ENCODE measurements at places on chromosomes 4 and X.
A peak's percentile ranks its signal among the peaks of the same experiment; 100 is the strongest.

GRCh38 chrX:40872351-40872750 lies 137.0 kb upstream of the MED14 start:
- DNase-seq: no peak

GRCh38 chr4:93299118-93299517 lies 529.4 kb upstream of the ATOH1 start:
- no peak for DNase-seq

GRCh38 chr4:82043081-82043808 lies 330.5 kb downstream of the HNRNPD start:
- no peak for DNase-seq

- DNase-seq: no peak
Observed at GRCh38 chr4:25310066-25310802, 2.3 kb upstream of the ZCCHC4 start.

DNA sequence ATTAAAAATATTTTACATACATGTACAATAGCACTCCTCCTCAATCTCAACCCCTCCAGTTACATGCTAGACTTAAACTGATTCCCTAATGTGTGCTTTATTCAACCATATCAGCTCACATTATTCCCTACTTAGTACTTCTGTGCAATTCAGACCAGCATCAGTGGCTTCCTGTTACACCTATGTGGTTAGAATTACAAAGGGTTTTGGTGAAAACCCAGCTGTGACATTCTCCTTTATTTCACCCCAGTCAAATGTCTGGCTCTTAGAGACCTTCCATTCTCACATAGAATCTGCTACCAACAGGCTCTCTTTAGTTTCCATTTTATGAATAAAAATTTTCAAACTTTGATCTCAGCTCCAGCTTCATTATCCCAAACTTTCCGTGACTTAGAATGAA lies 85.2 kb upstream of the SLC7A11 start:
- DNase-seq: no peak

- no peak for DNase-seq
Observed at GRCh38 chr4:159055833-159056232, 47.0 kb upstream of the RAPGEF2 start.

- DNase-seq: no peak
Observed at GRCh38 chr4:11831739-11832138, 403.0 kb upstream of the HS3ST1 start.

DNA sequence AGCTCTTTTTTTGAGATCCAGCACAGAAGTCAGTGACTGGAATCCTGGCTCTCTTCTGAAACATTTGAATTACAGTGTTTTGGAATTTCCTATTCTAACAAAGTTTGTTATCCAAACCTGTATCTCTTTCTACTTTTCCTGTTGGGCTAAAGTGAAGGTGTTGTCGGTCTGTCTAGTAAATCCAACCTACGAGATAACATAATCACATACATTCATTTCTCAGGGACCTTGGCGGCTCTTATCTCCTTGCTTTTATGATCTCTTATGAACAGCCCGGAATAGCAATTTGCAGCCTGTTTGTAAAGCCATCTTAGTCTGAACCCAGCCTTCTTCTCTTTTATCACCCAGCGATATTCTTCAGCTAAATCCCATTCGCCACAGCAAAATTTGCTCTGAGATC lies 14.5 kb downstream of the PPARGC1A start:
- no peak for DNase-seq

DNA sequence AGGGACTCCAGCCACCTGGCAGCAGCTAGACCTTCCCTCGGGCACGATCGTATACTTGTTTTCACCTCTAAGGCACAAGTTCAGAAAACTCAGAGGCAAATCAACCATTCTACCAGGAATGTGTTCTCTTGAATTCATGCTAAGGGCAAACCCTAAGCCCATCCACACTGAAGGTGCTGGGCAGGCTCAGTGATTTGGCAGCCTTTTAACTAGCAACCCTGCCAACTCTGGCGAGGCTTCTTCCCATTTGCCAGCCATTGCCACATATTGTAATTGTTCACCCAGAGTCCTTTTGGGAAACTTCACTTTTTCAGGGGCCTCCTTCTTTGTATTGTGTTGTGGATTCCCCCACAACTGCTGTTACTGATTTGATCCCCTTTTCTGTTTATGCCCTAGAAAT lies 298.6 kb upstream of the LDB2 start:
- no peak for DNase-seq

GRCh38 chrX:134803551-134804183 lies 145.4 kb upstream of the PLAC1 start:
- DNase-seq: no peak

- DNase-seq: no peak
Observed at GRCh38 chr4:52037689-52038102, 403 bp downstream of the SGCB start.

GRCh38 chr4:174119051-174119450 lies 164.4 kb downstream of the FBXO8 start:
- DNase-seq: peak; percentile 28

DNA sequence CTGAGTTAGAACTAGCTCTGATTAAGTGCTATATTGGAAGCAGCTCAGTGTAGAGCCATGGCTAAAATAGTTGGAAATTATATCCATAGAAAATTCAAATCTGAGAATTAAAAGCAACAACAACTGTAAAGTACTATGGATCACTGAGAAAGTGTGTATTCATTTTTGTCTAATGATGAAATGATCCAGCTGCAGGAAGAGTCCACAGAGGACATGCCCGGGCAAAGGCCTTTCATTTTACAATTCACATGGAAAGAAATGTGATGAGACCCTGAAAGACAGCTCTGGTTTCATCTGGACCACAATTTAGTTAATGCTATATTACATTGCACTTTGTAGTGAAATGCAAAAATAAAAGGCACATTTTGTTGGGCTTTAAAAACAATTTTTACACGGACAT lies 196.8 kb upstream of the FAT1 start:
- no peak for DNase-seq

- no peak for DNase-seq
Observed at GRCh38 chr4:3304831-3305609, 12.2 kb downstream of the RGS12 start.

DNA sequence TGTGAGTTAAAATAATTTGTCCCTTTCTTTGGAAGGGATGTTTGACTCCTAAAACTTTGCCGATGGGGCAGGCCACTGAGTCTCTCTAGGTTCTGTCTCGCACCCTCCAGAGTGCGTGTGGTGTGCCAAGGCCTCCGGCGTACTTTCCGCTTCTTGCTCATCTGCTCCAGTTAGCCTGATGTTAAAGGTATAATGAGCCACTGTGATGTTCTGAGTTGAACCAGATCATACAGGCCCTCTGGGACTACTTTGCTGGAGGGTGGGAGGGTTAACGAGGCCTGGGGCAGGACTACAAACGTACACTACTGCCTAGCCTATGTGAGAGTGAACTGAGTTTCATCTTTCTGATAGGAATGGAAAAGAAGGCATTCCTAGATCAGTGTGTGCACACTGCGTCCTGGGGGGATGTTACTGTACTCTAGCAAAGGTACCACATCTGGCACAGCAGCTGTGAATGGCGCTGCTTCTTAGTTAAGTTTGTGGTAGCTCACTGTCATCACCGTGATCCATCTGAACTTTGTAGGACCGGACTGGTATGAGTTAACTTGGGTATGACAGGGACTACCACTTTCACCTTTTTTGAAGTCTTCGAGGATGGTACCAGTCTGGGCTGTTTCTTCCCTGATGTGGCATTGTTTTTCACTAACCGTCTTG lies 60.2 kb downstream of the RGS12 start:
- DNase-seq: no peak

- no peak for DNase-seq
Observed at GRCh38 chr4:155094201-155094820, 114.1 kb upstream of the NPY2R start.

GRCh38 chr4:6278801-6279197 lies 9.1 kb downstream of the WFS1 start:
- DNase-seq: no peak

- DNase-seq: no peak
Observed at GRCh38 chr4:41696131-41696530, 52.4 kb downstream of the PHOX2B start.

GRCh38 chrX:112738347-112739033 lies 58.8 kb upstream of the LHFPL1 start:
- DNase-seq: no peak

- peak; percentile 75 for DNase-seq
Observed at GRCh38 chr4:65670331-65671031, at the start of gene EPHA5. EPHA5 (minus strand) TSS chr4:65670489; CDS start chr4:65669742, 747 bp downstream.

DNA sequence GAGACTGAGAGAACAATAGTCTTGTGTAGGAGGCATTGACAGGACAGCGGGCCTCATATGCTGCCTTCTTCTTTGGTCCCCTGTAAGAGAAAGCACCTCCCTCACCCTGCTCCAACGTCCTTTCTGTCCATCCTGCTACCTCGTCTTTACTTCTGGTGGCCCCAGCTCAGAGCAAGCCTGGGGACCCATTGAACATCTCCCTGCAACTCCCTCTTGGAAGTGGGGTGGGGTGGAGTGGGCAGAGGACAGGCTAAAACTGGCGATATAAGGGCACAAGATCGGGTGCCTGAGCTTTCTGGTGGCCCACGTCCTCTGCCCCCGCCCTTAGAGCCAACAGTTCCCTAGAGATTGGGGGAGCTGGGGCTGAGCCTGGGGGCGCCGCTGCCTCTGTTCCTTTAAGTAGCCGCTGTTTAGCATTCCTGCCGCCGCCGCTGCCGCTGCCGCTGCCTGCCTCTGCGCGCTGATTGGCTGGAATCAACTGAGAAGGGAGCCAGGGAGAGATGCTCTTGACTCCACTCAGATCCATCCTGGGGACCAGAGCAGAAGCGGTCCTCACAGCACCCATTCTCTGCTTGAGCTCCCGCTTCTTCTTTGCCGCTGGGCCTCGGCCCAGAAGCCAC lies at the start of gene DLG3:
Gene DLG3 (plus strand): TSS at position 510 of the 620 bp plus-strand sequence. CDS start 367 bp downstream, outside the sequence.
- no peak for DNase-seq

GRCh38 chr4:82578935-82579334 lies 17.1 kb upstream of the TMEM150C start:
- no peak for DNase-seq

GRCh38 chr4:77014256-77014655 lies 61.5 kb downstream of the CCNI start:
- DNase-seq: no peak

DNA sequence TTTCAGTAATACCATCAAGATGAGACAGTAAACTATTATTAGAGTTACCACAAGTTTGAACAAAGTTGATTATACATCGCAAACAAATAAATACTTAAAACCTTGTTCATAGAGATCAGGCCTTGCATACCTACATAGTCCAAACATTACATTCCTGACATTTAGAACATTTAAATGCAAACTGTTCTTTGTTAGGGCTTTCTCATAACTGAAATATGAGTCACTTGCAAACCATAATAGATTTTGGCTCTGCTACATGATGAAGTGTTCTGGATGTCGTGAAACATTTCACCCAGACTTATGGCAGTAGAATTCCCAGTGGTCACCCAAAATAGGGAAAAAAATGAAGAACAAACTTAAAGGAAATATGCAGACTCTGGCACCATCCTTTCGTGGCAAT lies 75.0 kb downstream of the FAT4 start:
- DNase-seq: peak; percentile 82

GRCh38 chr4:1385373-1386340 lies 20.6 kb downstream of the NKX1-1 start:
- DNase-seq: no peak

DNA sequence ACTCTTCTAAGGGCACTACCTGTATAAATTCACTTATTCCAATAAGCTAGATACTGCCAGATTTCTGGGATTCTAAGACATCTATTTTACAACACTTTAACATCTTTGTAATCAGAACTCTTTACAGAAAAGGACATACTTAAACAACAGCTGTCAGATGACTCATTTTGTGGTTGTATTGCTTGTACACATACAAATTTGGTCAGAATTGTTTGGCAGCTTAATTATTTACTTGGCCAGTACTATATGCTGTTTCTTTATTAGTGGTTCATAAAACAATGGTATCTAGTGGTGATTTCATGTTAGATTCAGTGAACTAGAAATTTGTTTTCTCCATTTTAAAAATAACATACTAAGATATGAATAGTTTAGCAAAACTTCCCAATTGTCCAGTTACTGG lies 27.2 kb downstream of the PALLD start:
- DNase-seq: peak; percentile 55

DNA sequence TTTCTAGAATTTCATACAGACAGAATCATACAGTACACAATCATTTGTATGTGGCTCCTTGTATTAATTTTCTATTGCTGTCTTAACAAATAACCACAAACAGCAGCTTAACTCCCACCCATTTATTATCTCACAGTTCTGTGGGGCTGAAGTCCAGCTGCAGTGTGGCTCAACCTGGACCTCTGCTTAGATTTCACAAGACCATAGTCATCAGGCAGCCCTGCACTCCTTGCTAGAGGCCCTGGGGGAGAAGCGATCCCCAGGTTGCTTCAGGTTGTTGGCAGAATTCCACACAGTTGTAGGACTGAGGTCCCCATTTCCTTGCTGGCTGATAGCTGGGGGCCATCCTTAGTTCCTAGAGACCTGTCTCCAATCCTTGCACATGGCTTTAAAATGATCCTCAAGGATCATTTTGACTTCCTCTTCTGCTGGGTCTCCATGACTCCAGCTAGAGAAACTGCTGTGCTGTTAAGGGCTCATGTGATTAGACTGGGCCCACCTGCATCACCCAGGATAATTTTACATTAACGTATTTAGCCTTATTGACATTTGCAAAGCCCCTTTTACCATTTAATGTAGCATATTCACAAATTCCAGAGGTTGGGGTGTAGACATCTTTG lies 60.9 kb upstream of the SMAD1 start:
- DNase-seq: peak; percentile 55

All from NCI-H226 (cell line).